ENCODE measurements at places on chromosomes 3 and 15.

DNA sequence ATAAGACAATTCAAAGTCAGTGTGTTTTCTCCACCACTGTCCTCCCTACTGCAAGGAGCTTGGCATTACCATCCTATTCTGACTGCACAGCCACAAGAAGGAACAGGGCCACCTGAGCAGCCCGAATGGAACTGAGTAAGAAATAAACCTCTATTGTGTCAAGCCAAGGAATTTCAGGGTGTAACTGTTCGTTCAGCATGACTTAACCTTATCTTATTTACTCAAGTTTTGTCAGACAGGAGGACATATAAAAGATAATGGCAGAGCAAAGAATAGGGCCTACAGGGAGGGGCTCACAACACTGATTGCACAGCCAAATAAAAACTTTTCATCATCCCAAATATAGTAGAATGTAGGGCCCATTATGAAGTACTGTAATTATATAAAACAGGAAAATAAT, 236.1 kb downstream of the NEK10 start:
- no peak for DNase-seq

- no peak for DNase-seq
Observed at GRCh38 chr3:23648996-23649395, 156.8 kb upstream of the UBE2E1 start.

DNA sequence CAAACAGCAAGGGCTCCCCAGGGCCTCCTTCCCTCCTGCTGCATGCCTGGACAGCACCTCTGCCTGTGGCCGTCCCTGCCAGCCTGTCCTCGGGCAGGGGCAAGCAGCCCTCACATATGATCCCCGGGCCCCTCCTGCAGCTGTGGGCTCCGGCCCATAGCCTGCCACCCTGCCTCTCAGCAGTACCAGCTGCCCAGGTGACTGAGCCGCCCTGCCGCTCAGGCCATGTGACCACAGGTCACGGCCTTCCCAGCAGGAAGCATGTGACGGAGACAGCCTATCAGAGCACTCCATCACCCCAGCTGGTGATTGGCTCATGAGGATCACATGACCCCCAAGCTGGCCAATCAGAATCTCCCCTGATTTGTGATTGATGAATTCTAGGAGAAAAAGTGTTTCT, 23.9 kb downstream of the ALDH1L1 start:
- DNase-seq = no peak

DNA sequence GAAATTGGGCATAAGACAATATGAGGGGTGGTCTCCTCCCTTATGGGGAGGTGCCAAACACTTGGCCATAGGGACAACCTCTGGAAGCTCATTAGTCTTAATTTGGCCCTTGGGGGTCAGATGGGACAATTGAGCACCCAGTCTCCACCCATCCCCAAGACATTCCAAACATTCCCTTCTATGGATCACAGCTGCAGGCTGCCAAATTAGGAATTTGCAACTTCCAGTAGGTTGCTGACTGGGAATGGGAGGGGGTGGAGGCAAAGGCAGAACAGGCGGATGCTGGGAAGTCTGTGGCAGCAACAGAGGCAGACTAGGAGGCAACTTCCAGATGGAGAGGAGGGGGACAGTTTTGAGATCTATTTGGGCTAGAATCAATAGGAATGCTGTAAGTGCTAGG, 1.4 kb upstream of the PDHB start:
- no peak for DNase-seq

DNA sequence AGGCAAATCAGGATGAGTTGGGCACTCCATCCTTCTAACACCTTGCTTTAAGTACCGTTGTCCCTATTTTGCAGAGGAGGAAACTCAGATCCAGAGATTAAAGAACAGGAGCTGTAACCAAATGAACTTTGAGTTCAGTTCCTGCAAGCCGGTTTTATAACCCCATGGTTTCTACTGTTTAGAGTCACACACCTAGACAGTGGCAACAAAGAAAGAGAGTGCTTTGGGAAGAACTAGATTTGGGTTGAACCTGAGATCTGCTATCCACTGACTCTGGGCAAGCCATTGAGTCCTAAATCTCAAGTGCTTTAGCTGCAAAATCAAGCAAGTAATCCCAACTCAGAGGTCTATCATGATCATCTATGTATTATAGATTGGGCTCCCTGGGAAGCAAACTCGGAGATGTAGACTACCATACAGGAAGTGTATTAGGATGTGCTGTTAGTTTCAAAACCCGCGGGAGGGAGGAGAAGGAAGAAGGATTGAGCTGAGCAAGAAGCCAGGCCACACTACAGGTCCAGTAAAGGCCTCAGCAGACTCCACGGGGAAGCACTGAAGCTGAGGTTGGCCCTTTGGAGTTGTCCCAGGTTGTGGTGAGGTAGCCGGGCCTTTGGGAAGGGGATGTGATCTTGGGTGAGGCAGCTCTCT, 42.2 kb downstream of the SRGAP3 start:
- no peak for DNase-seq

- no peak for DNase-seq
Observed at GRCh38 chr3:72628065-72628464, 220.2 kb downstream of the SHQ1 start.

- no peak for DNase-seq
Observed at GRCh38 chr15:96716075-96716474, 385.6 kb downstream of the NR2F2 start.

- no peak for DNase-seq
Observed at GRCh38 chr3:87228316-87228715, 1.2 kb downstream of the CHMP2B start.

- DNase-seq = no peak
Observed at GRCh38 chr3:15290736-15291135, 41.6 kb downstream of the SH3BP5 start.

- DNase-seq = no peak
Observed at GRCh38 chr3:106247902-106248684, 379.3 kb upstream of the CBLB start.

DNA sequence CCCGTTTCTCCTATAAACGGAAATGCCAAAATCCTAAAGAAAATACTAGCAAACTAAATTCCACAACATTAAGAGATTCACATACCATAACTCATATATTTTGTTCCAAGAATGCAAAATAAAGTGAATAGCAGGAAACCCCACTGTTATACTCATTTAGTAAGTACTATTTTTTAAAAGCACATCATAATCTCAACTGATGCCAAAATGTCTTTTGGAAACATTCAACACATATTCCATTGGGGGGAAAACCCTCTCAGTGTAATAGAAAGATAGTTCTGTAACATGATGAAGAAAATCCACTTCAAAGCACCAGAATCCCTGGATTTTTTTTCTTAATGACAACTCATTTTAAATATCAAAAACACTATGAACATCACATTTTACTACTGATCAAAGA, 93.0 kb upstream of the EIF1B start:
- no peak for DNase-seq

- DNase-seq = no peak
Observed at GRCh38 chr3:185935465-185936272, 2.1 kb downstream of the TRA2B start.

GRCh38 chr3:33089515-33089914, 7.4 kb downstream of the GLB1 start:
- no peak for DNase-seq

DNA sequence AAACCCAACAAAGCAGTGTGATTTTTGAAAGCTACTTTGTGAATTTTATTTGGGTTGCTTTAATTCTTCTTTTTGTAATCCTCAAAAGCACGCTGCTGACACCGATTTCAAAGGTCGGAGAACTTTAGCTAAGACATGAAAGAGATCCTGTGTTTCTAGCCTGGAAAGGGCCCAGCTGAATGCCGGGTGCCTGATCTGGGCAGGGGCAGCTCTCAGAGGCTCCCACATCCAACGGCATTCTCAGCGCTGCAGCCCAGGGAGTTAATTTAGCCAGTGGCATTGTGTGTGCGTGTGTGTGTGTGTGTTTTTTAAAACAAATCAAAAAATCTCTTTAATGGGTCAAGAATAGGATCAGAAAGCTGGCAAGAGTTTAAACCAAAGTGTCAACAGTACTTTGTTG, 6.6 kb downstream of the RBP1 start:
- DNase-seq = no peak

DNA sequence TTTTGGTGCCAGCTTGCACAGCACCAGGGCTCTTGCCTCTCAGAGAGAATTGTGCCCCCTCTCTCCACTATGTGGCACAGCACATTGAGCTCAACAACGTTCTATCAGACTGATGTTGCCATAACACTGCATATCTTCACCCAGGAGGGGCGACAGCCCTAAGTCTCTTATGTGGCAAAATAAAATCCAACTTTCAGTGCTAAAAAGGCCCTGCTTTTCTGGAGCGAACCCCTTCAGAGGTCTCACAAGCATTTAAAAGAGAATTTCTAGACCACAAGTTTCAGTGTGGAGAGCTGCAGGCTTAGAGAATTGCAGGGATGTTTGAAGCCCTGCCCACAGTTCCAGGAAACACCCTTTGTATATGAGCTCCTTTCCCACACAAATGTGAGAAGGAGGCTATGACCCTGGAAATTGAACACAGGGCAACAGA, 85.5 kb downstream of the LIPC start:
- DNase-seq = no peak

GRCh38 chr15:31077941-31078340, 23.6 kb downstream of the TRPM1 start:
- no peak for DNase-seq

DNA sequence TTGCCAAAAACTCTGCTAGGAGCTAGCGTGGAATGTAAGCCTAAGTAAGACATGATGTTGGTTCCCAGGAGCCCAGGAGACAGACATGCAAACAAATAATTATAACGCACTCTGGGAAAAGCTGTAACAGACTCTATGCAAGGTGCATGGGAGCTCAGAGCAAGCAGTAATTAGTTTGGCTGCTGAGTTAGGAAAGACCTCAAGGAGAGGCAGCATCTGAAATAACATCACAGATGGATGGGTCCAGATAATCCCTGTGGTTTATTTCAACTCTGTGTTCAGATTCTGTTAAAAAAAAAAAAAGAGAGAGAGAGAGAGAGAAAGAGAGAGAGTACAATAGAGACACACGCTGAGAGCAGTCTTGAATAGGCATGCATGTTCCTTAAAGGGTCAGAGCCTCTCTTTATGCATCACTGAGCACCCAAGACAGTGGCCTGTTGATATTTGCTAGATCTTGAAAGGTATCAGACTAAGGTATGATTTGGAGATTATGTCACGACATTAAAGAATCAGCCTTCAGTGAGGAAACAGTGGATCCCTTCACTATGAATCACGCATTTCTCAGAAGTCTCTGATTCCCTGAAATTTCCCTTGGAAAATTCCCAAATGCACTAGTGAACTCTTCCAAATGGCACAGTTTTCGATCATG, 124.4 kb upstream of the LIPC start:
- no peak for DNase-seq

DNA sequence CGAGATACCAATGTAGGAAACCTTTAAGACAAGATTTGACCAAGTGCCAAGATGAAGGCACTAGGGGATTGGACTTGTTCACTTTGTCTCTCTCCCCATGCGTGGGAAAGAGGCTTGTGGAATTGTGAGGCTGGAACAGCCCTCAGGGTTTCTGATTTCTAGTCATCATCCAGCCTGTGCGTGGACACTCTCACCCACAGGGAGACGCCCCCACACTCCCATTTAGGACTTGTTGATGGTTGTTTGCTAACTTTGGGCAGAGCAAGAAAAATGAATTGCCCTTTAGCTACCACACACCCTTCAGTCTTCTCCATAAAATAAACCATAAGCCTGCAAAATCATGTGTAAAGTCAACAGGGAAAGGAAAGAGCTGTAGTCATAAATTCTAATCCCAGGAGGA, 18.4 kb downstream of the ACKR2 start:
- DNase-seq = no peak

- no peak for DNase-seq
Observed at GRCh38 chr3:43640681-43641080, 18.9 kb upstream of the ANO10 start.

DNA sequence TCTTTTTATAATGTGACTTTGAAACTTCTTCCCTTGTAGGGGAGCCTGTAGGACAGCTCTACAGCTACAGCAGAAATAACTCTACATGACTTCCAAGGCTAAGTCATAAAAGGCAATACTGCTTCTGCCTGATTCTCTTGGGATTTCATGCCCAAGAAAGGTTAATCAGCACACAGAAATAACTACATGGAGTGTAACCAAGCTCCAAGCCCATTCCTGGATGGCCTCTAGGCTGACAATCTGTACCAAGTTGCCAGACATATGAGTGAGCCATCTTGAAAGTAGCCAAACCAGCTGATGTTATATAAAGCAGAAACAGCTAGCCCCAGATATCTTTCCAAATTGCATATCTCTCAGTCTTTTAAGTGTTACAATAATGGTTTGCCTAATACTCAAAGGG, 75.8 kb upstream of the OSTN start:
- no peak for DNase-seq

DNA sequence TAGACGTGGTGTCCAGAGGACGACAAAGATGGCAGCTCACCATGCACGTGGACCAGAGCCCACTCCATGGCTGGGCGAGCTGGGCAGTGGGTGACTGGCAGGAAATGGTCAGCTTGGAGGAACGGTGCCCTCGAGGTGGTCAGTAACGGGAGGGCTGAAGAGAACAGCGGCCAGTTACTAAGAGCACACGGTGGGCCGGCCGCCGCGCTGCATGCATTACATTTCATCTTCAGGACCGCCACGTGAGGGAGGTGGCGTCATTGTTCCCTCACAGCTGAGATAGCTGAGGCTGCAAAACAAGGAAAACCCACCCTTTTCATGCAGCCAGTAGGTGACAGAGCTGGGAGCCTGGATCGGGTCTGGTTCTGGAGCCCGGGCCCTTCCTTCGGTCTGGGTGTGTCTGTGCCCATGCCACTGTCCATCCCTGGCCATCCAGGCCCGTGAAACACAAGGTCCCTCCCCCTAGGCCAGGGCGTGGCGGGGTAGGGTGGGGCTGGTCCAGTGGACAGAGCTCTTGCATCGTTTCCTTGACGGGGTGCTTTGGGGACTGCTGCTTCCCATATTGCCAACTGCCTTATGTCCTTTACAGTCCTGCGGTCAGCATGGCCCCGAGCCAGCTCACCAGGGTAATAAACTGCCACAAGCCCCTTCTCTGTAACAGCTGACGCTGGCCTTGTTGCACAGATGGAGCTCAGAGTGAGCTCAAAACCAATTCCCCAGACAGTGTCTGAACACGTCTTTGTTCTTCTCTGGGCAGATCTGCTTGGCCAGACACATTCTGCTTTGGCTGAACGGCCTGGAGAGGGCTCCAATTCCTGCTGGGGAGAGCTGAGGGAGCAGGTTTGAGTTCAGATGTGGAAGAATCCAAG, 51.8 kb downstream of the RGMA start:
- no peak for DNase-seq

DNA sequence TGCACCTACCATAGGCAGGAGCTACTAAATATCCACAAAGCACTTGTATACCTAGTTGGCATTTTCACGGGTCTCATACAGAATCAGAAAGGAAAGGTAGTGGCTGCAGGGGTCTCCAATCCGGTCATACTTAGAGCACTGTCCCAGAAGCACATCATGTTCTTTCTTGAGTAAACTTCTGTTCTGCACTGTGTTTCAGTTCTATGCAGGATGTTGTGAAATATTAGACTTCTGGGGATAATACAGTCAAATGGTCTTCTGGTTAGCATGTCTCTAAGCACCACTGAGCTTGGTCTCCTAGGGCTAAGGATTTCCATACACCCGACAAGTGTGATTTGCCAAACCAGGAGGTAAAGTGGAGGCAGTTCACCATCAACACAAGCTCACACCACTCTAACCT, 27.9 kb downstream of the MINDY4B start:
- DNase-seq = no peak

GRCh38 chr3:125443923-125444322, 68.8 kb upstream of the ZNF148 start:
- no peak for DNase-seq

- DNase-seq = no peak
Observed at GRCh38 chr15:88656760-88657221, 18.0 kb downstream of the ISG20 start.

GRCh38 chr15:92429378-92430068, 35.8 kb downstream of the ST8SIA2 start:
- no peak for DNase-seq

Measured in stimulated activated CD8-positive, alpha-beta memory T cell treated with anti-CD3 and anti-CD28 coated beads, Interleukin-7, amount 100 ng/mL, for 1 hour (primary cell).